ENCODE measurements at places on chromosomes 11 and 22. TPM values are rescaled to one million over a fixed set of nuclear protein-coding genes. Genes with fewer than 3 reads are reported as not detected.

DNA sequence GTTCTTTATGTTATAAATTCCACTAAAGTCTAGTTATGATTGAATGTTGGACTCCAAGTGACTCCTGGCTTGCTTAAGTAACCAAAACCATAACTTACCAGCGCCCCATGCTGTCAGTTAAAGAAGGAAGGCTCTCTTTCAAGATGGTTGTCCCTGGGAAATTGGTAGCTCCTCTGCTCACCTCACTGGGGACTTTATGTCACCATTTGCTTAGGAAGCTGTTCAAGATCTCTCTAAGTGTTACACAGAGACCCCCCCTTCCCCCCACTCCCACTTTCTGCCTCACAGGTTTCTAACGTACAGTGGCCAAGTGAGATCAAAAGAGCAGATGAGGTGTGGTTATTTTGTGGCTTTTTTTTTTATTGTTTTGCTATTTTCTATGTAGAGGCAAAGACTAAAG lies 301.8 kb downstream of the AASDHPPT start:
- H3K4me3 ChIP-seq, result no peak overlapping the region
- DNase-seq, result no peak
- H3K27me3 ChIP-seq, result no peaks in the 10 kb centered on the region
- H3K36me3 ChIP-seq, result no peaks in the 10 kb centered on the region
- H3K4me1 ChIP-seq, result no peaks in the 10 kb centered on the region

DNA sequence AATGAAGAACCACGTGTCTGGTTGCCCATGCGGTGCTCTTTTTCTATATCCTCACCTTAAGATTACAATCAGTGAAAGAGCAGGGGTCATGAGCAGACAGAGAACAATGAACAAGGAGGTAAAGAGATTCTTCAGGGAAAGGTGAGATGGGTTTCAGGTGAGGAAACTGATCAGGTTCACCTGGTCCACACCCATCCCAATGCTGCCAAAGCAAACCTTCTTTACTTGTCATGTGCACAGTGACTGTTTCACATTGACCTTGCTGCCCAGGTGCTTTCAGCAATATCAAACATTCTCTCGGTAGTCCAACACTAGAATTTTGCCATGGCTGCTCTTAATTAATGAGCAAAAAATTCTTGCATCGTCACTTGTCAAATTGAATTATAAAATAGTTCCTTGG lies 24.5 kb upstream of the OR9Q2 start:
- peak; percentile 59 for DNase-seq
- no peak overlapping the region for H3K4me3 ChIP-seq
- H3K36me3 ChIP-seq, result no peaks in the 10 kb centered on the region

DNA sequence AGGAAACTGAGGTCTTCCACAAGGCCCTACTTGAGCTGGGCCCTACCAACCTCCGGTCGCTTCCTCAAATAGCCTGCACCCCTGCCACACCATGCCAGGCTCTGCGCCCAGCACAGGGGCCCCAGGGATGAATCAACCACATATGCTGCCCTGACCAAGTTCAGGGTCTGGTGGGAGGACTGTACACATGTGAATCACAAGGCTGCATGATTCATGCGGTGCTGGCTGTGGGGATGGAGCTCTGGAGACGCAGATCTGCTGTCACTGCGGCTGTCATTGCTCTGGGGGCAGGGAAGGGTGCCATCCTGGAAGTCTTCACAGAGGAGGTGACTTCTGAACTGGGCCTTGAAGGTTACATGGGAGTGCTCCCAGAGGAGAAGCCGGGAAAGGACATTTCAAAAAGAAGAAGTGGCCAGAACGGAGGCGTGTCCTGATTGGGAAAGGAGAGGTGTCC lies 21.5 kb downstream of the CYTH4 start:
- H3K36me3 ChIP-seq, result no peaks in the 10 kb centered on the region
- H3K27ac ChIP-seq, result no peak overlapping the region
- H3K4me1 ChIP-seq, result no peaks in the 10 kb centered on the region
- H3K4me3 ChIP-seq, result no peak overlapping the region

GRCh38 chr22:44519886-44520285 lies 21.9 kb upstream of the RTL6 start:
- no peak overlapping the region for H3K27ac ChIP-seq
- no peaks in the 10 kb centered on the region for H3K27me3 ChIP-seq
- DNase-seq, result no peak
- no peaks in the 10 kb centered on the region for H3K36me3 ChIP-seq

DNA sequence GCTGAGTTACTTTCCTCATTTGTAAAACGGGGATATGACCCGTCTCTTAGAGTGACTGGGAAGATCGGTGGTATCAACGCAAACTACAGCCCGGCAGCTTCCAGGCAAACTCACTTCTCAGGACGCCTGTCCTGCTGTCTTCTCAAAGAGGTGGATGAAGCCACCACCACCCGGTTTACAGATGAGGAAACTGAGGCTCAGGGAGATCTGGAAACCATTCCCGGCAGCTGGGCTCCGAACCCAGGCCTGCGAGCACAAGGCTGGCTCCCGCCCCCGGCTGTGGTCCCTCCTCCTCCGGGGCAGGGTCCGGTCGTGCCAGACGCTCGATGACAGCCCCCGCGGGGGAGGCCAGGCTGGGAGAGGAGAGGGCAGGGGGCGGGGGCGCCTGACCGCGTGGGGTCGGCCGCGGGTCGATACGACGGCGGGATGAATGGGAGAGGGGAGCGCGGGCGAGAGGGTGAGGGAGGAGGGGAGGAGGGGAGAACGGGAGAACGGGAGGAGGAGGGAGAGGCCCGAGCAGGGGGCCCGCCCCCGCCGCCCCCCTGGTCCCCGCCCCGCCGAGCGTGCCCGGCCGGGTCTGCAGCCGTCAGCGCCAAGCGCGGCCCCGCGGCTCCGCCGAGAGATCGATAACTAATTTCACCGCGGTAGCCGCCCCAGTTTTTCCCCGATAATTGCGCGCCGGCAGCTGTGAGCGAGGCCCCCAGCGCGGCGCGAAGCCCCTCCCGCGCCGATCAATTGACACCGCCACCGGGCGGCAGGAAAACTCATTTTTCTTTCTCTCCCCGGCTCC lies 14.0 kb downstream of the IGLL1 start:
- H3K27me3 ChIP-seq, result peaks cover 20% of the 10 kb centered on the region
- no peak for DNase-seq
- H3K4me3 ChIP-seq, result peak overlapping the region; percentile 27
- H3K4me1 ChIP-seq, result no peaks in the 10 kb centered on the region

DNA sequence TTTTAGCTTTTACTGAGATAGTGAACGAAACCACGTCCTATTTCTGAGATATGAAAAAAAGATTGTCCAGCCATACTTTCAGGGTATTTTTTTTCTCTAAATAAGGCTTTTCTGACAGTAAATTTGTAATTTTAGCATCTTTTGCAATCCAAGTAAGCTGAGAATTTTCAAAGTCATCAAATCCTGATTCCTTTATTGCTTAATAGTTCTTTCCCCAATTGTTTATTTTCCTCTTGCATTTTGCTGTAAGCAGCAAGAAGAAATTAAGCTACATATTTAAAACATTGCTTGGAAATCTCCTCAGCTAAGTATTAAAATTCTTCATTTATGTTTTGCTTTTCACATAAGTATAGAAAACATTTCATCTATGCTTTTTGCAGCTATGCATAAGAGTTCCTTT lies 493.3 kb upstream of the CCDC179 start:
- no peak overlapping the region for H3K27ac ChIP-seq
- no peaks in the 10 kb centered on the region for H3K36me3 ChIP-seq
- no peak for DNase-seq
- no peaks in the 10 kb centered on the region for H3K27me3 ChIP-seq

GRCh38 chr11:91394727-91395414 lies 829.7 kb upstream of the FAT3 start:
- H3K4me1 ChIP-seq, result no peaks in the 10 kb centered on the region
- no peak overlapping the region for H3K4me3 ChIP-seq
- no peak for DNase-seq
- no peaks in the 10 kb centered on the region for H3K36me3 ChIP-seq

- no peak for DNase-seq
- no peak overlapping the region for H3K27ac ChIP-seq
- H3K27me3 ChIP-seq, result no peaks in the 10 kb centered on the region
- H3K36me3 ChIP-seq, result no peaks in the 10 kb centered on the region
- no peaks in the 10 kb centered on the region for H3K4me1 ChIP-seq
These were observed 527.7 kb downstream of the MN1 start for GRCh38 chr22:27273853-27274252.

DNA sequence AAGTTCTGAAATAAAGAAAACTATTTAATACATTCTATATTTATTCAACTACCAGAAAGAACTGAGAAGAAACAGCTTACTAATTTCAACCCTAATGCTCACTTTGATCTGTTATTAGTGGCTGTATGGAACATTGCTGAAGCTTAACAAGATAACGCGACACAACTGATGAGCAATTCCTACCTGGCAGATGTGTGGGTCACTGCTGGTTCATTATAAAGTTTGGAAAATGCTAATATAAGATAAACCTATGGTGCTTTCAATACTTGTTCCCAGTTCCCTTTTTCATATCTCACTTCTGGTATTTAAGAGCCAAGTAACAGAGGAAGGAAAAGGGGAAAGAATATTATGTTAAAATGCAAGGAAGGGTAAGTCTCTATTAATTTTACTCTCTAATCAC lies 10.5 kb downstream of the CTSC start:
- no peak overlapping the region for H3K4me3 ChIP-seq
- no peaks in the 10 kb centered on the region for H3K27me3 ChIP-seq
- DNase-seq, result no peak
- H3K27ac ChIP-seq, result no peak overlapping the region
- no peaks in the 10 kb centered on the region for H3K36me3 ChIP-seq

- no peak for DNase-seq
- no peak overlapping the region for H3K27ac ChIP-seq
- no peaks in the 10 kb centered on the region for H3K27me3 ChIP-seq
- H3K4me1 ChIP-seq, result no peaks in the 10 kb centered on the region
These were observed 44.2 kb downstream of the MRE11 start for GRCh38 chr11:94449437-94449836.

GRCh38 chr11:27611947-27612455 lies 88.3 kb downstream of the BDNF start:
- H3K4me1 ChIP-seq, result no peaks in the 10 kb centered on the region
- no peak overlapping the region for H3K27ac ChIP-seq
- H3K36me3 ChIP-seq, result no peaks in the 10 kb centered on the region
- DNase-seq, result no peak
- H3K4me3 ChIP-seq, result no peak overlapping the region

- H3K36me3 ChIP-seq, result no peaks in the 10 kb centered on the region
- no peak overlapping the region for H3K27ac ChIP-seq
- H3K4me3 ChIP-seq, result no peak overlapping the region
- no peaks in the 10 kb centered on the region for H3K27me3 ChIP-seq
- DNase-seq, result no peak
These were observed 83.8 kb upstream of the FIBIN start for GRCh38 chr11:26909991-26910591.

DNA sequence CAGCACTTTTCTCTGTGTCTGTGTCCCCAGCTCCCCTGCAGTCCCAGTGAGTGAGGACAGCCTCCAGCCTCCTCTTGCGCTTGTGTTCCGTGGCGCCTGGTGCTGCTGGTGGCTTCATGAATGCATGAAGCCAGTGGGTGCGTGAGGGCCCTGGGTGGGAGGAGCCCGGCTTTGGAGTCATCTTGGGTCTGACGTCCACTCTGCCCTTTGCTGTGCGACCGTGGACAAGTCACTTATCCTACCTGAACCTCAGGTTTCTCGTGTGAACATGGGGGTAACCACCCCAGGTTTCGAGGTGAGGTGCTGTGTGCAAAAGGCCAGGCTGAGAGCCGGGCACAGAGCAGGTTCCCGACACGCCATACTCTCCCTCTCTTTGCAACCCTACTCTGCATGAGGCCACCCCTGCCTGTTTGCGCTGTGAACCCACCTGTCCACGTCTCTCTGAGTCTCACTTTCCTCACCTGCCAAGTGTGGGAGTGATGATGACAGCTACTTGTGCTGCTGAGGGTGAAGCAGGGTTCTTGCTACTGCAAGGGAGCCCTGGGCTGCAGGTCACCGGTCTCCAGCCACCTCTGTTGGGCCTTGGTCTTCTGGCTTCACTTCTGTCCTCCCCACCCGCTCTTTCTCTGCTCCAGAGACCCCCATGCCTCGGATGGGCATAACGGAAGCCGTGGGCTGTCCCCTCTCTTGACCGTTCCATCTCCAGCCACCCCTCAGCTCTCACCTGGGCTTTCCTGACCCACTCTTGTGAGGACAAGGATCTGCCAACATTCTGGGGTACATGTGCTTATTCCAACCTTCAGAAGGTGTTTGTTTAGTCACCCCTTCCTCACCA lies 537.6 kb downstream of the TBC1D22A start:
- no peaks in the 10 kb centered on the region for H3K4me1 ChIP-seq
- H3K36me3 ChIP-seq, result no peaks in the 10 kb centered on the region
- H3K27me3 ChIP-seq, result no peaks in the 10 kb centered on the region
- no peak for DNase-seq

DNA sequence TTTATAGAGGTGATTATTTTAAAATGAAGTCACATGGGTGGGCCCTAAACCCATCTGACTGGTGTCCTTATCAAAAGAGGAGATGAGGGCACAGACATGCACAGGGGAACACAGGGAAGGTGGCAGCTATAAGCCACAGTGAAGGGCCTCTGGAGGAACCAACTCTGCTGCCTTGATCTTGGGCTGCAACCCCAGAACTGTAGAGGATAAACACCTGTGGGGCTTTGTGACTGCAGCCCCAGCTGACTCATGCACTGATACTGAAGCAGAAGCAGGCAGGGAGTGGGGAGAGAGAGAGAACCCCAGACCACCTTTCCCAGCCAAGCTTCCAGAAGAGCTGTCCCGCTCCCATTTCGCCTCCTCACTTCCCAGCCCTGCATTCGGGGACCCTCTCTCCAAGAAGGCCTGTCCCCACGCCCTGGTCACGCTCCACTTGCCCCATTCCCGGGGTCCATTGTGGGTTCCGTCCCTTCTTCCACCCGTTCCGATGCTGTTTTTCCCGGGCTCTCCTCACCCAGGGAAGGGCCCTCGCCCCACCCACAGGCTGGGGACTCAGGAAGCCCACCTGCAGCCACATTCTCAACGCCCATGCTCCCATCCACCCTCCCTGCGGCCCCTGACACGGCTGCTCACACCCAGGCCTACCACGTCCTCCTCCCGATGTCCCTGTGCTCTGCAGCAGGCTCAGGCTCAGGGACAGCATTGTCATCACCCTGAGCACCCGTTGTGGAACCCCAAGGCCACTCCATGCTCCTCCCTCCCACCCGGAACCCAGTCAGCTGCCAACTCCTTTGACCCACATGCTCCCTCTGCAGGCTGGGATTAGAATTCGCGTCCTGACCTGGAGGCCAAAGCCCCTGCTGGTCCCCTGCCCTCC lies 90.8 kb upstream of the SHANK2 start:
- H3K36me3 ChIP-seq, result no peaks in the 10 kb centered on the region
- no peaks in the 10 kb centered on the region for H3K27me3 ChIP-seq
- no peaks in the 10 kb centered on the region for H3K4me1 ChIP-seq
- peak; percentile 55 for DNase-seq

The EP300 gene
- 59.5 TPM for total RNA-seq

The LRRC75B gene
- total RNA-seq, result 10.2 TPM

The FIBIN gene
- 3.3 TPM for total RNA-seq

The NAV2 gene
- total RNA-seq, result 21.3 TPM

The NXPE2 gene
- total RNA-seq, result 22.2 TPM
